ENCODE measurements at places on chromosomes 7 and 10.

GRCh38 chr7:1046722-1047679 lies 2.7 kb downstream of the GPR146 start:
- no peak for DNase-seq

DNA sequence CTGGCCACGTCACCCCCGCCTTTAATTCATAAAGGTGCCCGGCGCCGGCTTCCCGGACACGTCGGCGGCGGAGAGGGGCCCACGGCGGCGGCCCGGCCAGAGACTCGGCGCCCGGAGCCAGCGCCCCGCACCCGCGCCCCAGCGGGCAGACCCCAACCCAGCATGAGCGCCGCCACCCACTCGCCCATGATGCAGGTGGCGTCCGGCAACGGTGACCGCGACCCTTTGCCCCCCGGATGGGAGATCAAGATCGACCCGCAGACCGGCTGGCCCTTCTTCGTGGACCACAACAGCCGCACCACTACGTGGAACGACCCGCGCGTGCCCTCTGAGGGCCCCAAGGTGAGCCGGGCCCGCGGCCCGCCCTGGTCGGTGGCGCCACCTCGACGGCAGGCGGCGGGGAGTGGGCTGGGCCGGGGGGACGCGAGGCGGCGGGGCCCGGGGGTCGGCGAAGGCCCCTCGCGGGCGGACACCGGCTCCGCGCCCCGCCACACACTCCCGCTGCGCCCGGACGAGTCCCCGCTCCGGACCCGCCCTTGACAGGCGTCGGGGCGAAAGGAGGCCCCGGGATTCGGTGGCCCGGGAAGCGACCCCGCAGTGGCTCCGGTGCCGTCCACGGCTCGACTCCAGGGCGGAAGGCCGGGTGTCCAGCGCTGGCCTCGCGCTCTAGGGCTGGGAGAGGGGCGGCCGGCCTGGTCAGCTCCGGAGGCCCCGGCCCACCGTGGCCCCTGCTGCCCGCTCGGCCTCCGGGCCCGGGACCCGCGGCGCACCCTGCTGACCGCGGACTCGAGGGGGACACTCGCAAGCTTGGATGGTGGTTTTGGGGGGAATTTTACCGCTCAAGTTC lies 557 bp downstream of the BAG3 start:
- DNase-seq: no peak

- no peak for DNase-seq
These were observed 132.1 kb downstream of the COL26A1 start for GRCh38 chr7:101494602-101495329.

GRCh38 chr7:7177044-7177517 lies 5.3 kb upstream of the C1GALT1 start:
- DNase-seq: peak; percentile 85

GRCh38 chr7:80632139-80632538 lies 6.3 kb upstream of the CD36 start:
- peak; percentile 18 for DNase-seq

GRCh38 chr10:124071141-124071540 lies 22.3 kb downstream of the CHST15 start:
- DNase-seq: no peak

DNA sequence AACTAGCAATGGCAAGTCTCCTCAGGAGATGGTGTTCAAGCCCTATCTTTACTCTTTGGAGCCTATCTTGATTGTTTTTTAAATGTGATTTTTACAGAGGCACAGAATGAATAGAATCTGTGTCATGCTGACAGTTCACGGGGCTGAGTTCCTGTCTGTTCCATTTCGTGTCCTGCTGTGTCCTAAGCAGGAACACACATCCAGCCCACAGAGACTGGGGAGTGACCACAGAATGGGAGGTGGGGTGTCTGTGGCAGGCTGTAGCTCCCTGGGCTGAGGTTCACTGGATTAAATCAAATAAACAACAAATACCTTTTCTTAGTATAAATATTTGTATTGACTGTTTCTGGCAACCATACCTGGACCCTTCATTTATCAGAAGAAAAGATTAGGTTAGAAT lies 73.4 kb upstream of the CARD11 start:
- DNase-seq: no peak

- no peak for DNase-seq
These were observed 8.7 kb downstream of the ZMIZ2 start for GRCh38 chr7:44757311-44757710.

GRCh38 chr7:140222814-140223213 lies 46.0 kb upstream of the KDM7A start:
- no peak for DNase-seq

DNA sequence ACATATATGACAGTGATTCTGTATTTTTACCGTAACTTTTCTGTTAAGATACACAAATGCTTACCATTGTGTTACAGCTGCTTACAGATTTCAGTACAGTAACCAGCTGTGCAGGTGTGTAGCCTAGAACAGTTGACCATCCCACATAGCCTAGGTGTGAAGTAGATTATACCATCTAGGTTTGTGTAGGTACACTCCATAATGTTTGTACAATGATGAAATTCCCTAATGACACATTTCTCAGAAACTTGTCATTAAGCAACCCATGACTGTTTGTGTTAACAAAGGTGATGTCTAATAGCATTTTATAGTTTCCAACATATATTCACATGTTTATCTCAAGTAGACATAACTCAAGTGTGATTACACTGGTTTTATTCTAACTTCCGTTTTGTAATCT lies 218.5 kb downstream of the PLXDC2 start:
- DNase-seq: no peak

DNA sequence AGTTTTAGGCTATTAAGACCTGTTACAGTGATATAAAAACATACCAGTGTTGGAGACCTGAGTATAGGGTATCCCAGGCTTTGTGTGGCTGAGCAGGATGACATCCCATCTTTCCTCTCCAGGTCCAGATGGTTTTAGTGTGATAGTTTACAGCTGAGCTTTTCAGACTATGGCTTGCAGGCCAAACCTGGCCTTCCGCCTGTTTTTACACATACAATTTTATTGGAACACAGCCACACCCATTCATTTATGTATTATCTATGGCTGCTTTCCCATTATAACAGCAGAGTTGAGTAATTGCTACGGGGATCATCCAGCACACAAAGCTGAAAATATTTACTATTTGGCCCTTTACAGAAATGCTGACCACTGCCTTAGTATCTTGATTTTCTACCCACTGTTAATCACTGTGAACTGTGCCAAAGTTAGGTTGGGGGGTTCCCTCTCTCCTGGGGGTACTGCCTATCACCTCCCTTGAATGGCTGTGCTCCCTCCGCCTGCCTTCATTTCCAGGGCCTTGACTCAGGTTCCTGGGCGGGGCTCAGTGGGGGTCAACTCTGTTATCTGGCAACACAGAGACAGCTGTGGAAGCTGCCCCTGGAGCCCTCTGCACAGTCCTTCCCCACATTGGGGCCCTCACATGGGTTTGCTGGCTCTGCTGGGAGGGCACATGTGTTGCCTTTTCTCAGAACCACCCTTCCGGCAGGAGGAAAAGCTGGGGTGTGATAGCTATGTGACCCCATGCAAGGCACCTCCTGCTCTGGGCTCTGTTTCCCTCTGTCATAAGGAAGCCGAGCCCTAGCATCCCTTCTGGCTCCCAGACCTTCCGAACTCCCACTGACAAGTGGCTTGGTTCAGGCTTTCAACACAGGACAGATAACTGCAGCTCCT lies 40.3 kb upstream of the SH2D4B start:
- DNase-seq: peak; percentile 72

GRCh38 chr7:45196374-45196773 lies 38.8 kb downstream of the RAMP3 start:
- no peak for DNase-seq

GRCh38 chr10:79331709-79332108 lies 15.6 kb upstream of the PPIF start:
- DNase-seq: peak; percentile 97

GRCh38 chr7:156889089-156889488 lies 3.9 kb downstream of the LMBR1 start:
- DNase-seq: peak; percentile 61

- peak; percentile 82 for DNase-seq
These were observed 215.2 kb downstream of the RPS24 start for GRCh38 chr10:78248651-78249464.

DNA sequence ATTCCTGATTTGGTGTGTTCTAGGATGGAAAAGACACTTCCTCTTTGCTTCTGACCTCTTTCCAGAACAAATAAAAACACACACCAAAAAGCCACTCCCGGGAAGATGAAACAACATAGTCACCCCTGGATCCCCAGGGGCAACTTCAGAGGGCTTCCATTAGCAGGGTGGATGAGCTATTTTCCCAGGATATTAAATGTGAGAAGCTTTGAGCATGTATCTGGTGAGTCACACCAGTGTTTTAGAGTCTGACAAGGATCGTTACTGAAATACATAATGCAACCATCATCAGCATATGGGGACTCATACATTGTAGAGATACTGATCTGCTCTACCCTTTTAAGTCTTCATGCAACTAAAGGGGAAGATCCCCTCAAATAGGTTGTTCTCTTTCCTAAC lies 115.5 kb upstream of the ZNF438 start:
- DNase-seq: peak; percentile 89

- DNase-seq: no peak
These were observed 97.7 kb upstream of the PCBD1 start for GRCh38 chr10:70985824-70986622.

DNA sequence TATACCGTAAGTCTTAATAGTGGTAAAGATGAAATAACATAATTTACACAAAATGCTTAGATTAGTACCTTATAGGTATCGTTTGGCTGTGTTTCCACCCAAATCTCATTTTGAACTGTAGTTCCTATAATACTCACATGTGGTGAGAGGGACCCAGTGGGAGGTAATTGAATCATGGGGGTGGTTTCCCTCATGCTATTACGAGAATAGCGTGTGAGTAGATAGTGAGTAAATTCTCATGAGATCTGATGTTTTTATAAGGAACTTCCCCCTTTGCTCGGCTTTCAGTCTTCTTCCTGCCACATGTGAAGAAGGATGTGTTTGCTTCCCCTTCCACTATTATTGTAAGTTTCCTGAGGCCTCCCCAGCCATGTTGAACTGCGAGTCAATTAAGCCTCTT lies 426.3 kb upstream of the POT1 start:
- DNase-seq: no peak

GRCh38 chr10:6382081-6382480 lies 179.3 kb downstream of the PFKFB3 start:
- peak; percentile 74 for DNase-seq

GRCh38 chr7:151082141-151083070 lies 887 bp downstream of the TMUB1 start:
- no peak for DNase-seq

- no peak for DNase-seq
These were observed 122.7 kb downstream of the TRRAP start for GRCh38 chr7:99000904-99001465.

DNA sequence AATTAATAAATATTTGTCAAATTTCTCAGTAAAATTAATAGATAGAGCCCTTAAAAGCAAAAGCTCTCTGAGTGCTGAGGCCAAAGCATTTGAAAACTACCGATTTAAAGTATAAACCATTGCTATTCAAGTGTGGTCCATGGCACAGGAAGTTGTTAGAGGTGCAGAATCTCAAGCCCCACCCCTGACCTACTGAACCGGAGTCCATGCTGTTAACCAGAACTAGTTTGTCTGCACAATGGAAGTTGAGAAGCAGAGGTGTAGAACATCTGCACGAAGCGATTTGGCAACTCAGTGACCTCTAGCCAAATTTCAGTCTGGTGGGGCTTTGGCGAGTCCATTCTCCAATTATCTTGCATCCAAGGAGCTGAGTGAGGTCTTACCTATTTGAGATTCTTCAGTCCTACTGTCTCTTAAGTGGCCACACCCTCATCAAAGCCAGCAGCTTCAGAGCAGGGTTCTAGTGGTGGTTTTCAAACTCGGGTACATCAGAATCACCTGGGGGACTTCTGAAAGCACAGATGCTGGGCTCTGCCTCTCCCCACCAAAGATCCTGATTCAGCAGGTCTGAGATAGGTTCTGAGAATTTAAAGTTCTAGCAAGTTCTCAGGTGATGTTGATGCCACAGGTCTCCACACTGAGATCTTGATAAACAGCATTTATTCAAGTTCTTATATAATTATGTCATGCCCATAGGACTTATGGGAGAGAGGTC lies 96.8 kb upstream of the SAMD8 start:
- DNase-seq: no peak

DNA sequence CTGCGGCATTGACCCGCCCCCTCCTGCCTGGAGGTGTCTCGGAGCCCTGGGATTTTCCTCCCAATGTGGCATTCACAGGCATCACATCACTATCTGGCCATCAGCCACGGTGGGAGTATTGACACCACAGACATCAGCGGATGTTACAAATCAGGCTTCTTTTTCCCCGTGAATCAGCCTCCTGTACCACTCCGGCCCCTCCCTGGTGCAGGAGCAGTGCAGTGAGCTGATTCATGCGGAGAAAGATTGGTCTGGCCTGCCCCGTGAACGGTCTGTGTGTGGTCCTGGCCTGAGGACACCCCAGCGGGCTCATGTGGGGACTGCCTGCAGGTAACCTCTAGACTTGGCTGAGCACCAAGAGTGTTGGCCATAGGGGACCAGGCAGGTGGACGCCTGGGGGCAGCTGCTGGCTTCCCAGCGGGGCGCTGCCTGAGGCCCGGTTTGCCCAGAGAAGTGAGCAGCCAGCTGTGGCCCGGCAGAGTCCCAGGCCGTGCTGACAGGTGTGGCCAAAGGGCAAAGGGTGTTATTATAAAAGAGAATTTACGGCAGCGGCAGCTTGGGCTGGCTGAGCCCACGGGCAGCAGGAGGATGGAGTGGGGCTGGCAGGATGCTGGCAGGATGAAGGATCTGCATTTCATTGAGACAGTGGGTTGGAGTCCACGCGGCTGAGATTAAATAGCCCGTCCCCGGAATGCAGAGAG lies 32.1 kb upstream of the GNA12 start:
- peak; percentile 87 for DNase-seq

DNA sequence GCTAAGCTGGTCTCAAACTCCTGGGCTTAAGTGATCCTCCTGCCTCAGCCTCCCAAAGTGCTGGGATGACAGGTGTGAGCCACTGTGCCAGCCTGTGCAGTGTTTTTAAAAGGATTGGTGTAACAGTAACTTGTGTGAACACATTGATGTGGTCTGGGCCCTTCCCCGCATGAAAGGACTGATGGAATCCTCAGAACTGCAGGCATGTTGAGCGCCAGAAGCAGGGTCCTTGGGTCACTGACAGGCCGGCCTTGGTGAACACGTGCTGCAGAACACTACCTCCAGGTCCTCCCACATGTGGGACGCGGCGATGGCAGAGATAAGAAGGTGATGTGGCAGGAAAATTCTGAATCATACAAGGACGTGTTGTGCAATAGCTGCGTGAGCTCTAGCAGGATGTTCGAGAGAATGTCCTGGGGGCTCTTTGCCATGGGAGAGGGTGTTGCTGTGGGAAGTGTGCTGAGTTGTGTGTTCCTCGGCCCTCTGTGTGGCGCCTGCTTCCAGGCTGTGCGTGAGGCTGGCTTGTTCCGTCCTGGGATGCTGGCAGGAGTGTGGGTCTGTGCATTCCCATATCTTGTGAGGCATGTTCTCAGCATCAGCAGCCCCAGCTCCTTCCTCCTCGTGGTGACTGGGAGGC lies 68.2 kb downstream of the DNAJB6 start:
- DNase-seq: peak; percentile 94

GRCh38 chr7:16007911-16008310 lies 321.4 kb upstream of the MEOX2 start:
- no peak for DNase-seq

GRCh38 chr10:20977300-20977699 lies 80.2 kb upstream of the NEBL start:
- DNase-seq: no peak

- no peak for DNase-seq
These were observed 98.3 kb downstream of the MKI67 start for GRCh38 chr10:128027822-128028507.

GRCh38 chr7:66176914-66177313 lies 28.2 kb upstream of the TPST1 start:
- DNase-seq: no peak

- DNase-seq: no peak
These were observed 982 bp downstream of the IDI1 start for GRCh38 chr10:1047937-1048336.

All from IMR-90 (cell line).